Activated T-helper 1 cell treated with anti-CD3 and anti-CD28 coated beads, Interleukin-2, amount 50 U/mL, for 16 hours (primary cell): ENCODE measurements at places on chromosomes 3 and 15.

GRCh38 chr15:42338500-42338899, 20.8 kb upstream of the CAPN3 start:
- DNase-seq, result no peak

- DNase-seq, result no peak
Observed at GRCh38 chr15:99211926-99212325, 37.5 kb downstream of the TTC23 start.

DNA sequence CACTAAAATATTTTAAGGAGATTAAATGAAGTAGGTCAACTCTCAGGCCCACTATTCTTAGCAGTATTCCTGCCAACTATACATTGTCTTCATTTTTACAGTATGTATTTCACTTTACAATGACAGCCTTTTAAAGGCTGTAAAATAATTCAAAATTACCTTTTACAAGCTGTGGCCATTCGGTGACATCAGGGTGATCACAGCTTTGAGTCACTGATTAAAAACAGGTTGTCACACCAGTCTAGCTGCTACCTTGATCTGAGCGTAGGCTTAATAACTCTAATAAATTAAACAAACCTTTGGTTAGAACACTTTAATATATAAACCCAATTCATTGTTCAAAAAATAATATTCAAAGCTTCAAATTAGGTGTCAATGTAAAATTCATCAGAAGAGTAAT, 29.9 kb downstream of the UBE3A start:
- no peak for DNase-seq

DNA sequence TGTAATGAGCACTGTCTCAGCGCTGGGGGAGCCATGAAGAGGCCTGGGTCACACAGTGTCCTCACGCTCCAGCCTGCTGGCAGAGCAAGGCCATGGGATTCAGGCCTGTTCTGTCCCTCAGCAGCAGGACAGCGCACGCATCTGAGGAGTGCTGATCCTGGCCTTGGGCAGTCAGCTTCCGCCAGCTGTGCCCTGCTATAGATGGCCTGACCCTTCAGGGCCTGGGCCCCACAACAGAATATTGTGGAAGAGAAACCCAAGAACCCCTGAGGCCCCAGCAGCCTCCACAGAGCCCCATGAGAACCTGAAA, 78.6 kb downstream of the SRGAP3 start:
- no peak for DNase-seq

DNA sequence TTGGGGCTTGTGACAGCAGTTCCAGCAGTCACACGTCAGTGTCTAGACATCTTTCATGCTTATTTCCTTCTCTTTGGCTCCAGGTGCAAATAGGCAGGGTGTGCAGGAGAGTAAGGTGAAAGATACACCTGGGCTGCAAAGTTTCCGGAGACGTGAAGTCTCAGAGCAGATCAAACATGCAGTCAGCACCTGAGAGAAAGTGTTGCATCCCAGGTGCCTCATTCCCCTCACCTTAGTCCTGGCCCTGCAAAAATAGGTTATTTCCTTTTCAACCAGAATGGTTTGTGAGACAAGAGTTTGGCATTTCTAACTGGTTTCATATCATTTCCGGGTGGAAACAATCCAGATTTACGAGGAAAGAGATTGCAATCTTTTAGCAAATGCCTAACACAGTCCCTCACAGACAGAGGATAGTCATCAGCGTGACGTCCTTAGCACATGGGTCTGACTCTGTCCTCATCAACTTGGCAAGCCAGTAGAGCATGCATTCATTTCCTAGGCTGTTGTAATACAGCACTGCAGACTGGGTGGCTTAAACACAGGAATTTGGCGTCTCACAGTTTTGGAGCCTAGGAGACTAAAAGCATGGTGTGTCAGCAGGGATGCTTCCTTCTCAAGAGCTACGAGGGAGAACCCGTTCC, 58.2 kb upstream of the ARRDC4 start:
- no peak for DNase-seq

GRCh38 chr15:69951898-69952555, 145.7 kb downstream of the TLE3 start:
- no peak for DNase-seq

DNA sequence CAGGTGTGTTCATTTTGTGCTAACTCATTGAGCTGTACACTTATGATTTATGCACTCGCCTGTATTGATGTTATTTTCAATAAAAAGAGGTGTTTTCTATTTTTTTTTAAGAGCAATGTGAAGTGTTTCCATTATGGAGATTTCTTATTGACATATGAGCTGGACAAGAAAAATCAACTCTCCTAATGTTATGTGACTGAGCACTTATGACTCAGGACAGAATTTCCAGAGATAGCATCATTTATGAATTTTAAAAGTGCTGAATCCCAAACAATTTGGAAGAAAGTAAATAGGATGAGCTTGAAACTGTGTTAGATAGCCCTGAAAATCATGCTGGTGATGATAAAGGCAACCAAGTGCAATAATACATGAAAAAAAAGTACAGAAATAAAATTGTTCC, 118.9 kb downstream of the RFTN1 start:
- no peak for DNase-seq

GRCh38 chr3:184648636-184649035, 63.2 kb downstream of the MAGEF1 start:
- DNase-seq, result no peak

DNA sequence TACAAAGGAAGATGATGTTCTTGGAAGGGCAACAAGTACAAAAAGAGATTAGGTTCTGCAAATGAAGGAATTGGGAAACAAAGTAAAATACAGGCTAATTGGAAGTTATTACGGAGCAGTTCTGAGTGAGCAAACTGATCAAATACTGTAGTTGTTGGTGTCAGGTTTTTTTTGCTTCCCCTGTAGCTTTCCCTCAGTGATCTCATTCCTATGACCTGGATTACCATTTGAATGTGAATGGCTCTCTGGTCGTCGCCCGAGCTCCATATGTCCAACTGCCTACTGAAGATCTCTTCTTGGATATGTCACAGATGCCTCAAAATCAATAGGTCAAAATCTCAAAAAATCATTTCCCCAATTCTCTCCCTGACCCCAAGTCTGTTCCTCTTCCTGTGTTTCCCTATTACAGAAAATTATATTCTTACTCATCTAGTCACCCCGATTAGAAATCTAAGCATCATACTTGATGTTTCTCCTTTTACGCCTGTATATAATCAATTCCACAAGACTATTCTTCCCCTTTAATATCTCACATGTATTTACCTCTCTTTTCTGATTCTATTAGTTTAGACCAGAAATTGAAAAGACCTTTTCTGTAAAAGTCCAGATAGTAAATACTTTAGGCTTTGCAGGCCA, 29.0 kb downstream of the GOLM2 start:
- no peak for DNase-seq
